ENCODE measurements at places on chromosomes 7 and 10.
A peak's percentile ranks its signal among the peaks of the same experiment; 100 is the strongest.

DNA sequence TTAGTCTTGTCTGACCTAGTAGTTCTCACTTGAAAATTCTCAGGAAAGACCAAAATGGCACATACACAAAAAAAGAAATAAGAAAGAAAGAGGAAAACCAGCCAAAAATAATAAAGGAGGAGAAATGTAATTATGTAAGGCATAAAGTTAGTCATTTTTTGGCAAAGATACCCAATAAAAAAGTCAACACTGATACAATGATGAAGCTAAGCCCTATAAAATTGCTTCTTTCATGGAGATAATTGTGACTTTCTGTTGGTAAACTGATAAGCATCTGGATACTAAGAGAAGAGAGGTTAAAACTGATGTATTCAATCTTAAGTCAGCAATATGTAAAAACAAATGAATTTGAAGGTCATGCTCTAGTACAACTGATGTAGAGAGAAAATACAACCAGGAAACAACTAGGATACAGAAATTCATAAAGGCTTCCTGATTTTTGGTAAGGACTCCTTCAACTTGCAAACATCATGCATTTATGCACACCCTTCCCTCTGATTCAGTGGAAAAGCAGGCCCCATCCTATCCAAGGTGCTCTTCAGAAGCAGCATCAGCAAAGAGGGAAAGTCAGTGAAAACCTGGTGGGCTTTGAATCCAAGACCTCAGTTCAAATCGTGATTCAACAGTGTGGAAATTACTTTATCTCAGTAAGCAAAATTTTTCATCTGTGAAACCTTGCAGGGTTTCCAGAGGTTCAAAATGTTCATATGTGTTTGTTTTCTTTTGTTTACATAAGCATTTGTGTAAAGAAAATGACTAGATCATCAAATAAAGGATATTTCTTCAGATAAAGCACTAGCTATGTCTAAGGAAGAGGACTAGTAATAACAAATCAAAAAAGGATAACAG, 32.6 kb downstream of the IMMP2L start:
- DNase-seq: no peak

DNA sequence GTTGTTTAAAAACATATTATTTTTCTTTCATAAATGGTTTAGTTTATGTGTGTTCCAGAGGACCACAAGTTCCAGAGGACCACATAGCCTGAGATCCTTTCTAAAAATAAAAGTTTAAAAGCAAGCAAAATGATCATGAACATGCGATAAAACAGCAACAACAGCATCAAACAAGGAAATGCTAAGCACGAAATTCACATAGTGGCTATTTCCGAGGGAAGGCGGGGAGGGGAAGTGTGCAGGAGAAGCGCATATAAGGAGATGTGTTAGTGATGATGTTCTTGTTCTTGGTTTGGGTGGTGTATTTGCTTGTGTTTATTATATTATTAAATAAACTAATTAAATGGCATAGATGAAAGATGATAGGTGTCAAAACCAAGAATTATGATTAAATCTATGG, 1.2 kb downstream of the TBATA start:
- no peak for DNase-seq

DNA sequence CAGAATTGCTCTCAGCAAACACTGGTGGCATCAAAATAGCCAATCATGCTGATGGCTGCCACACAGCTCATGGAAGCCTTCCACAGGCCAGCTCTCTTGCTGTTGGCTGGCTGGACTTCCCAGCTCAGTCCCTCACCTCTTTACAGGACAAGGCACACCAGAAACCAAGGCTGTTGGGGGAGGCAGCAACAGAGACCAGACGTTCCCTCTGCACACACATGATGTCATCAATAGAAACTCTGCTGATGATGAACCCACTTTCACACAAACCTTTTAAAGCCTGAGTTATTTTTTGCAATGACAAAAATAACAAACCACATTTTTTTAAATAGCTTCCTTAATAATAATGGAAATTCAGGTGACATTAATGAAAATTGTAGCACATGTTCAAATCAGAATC, 300.9 kb upstream of the C7orf33 start:
- DNase-seq: no peak

- DNase-seq: no peak
Measured at GRCh38 chr10:12549297-12549696, 199.9 kb downstream of the CAMK1D start.

DNA sequence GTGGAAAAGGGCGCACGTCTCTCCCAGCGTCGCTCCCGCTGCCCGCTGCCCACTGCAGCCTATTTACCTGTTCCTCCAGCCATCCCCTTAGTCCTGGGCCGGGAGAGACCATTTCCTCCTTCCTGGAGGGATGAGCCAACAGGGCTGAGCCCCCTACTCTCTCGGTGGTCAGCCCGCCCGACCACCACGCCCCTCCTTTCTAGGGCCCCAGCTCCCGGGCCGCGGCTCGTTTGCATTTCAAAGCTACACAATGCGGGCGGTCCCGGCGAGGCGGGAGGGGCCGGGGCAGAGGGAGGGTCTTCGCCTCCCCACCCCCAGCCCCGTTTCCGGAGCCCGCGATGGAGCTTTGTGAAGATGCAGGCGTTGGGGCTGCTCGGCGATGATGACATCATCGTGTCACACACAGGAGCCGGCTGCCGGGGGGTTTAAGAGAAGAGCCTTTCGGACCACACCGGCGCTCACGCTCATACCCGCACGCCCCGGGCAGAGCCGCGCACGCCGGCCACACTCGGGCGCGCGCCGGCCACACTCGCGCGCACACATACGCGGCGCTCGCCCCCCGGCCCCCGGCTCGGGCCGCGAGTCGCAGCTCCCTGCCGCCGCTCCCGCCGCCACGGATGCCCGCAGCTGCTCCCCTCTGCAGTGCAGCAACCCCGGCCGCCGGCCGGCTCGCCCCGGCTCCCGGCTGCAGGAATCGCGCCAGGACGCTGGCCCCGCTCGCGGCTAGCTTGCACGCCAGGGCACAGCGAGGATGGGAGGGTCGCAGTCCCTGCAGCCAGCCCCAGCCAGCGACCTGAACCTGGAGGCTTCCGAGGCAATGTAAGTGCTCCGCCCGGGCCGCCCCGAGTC, 107.7 kb upstream of the BTBD16 start:
- no peak for DNase-seq

- DNase-seq: peak; percentile 38
Measured at GRCh38 chr10:103685880-103686669, 169.3 kb downstream of the SH3PXD2A start.

DNA sequence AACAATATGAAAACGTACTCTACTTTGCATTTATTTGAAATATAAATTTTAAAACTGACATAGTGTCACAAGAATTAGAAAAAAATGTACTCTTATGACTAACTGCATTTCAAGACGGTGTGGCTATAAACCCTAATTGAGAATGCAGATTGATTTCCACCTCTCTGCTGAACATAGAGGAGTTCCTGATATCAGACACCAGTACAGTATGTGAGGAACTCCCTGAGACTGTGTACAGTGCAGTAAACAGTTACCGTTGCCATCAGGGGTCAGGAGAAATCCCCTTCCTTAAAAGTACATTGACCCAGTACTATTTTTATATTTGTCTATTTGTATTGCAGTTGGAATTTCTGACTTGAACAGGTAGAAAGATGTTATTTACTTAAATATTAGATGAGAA, 61.8 kb upstream of the DKK1 start:
- no peak for DNase-seq

GRCh38 chr10:117186832-117187615, 10.3 kb upstream of the KCNK18 start:
- DNase-seq: no peak

DNA sequence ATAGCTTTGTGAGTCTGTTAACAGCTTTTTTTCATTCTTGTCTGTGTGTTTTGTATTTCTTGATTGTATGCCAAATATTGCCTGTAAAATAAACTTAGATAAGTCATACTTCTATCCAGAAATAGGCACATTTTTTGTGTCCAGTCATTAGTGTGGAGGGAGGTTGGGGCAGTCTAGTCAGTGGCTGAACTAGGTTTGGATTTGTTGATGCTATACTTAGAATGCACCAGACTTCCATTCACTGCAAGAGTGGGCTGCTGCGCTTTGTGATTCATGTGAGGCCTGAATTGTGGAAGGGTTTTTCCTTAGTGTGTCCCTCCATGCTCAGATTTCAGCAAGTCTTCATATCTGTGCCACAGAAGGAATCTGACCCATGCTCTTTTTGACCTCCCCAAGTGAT, 50.0 kb downstream of the TRUB1 start:
- DNase-seq: no peak

GRCh38 chr7:148543-148931, 43.8 kb upstream of the FAM20C start:
- DNase-seq: no peak

- DNase-seq: no peak
Measured at GRCh38 chr10:37710831-37711616, 146.4 kb downstream of the ZNF248 start.

GRCh38 chr10:1602037-1602484, 135.3 kb downstream of the ADARB2 start:
- DNase-seq: no peak

DNA sequence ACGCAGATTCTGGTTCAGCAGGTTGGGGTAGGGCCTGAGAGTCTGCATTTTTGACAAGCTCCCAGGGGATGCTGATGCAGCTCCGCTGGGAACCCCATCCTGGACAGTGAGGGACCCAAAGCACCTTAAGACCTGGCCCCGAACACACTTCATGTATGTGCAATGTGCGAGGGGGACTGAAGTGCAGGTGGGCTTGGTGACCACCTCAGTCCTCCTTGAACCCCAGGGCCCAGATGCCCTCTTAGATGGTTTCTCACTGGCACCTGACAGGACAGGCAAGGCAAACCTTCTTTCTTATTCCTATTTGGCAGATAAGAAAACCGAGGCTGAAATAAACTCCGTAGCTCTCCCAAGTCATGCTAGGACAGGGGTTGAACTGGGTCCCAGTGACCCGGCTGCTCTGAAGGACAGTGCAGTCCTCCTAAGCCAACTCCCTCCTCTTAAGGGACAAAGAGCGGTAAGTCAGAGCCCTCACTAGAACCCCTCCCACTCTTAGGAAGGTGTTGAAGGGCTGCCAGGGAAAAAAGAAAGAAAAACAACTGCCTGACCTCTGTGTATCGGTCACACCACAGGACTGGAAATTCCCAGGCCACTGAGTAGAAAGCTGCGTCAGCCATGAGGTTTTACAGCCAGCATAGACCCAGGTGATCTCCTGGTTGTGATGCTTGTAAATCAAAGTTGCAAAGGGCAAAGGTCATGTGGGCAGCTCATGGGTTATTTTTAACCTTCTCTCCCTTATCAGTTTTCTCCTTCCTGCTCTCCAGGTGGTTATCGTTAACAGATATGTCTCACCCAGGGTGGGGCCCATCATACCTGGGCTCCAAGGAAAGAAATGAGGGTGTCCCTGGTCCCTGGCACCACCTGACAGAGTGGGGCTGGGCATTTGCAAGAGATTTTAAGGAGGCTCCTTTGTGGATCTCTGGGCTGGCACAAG, 90.9 kb upstream of the SMNDC1 start:
- DNase-seq: no peak

Measured in stimulated activated CD8-positive, alpha-beta memory T cell treated with anti-CD3 and anti-CD28 coated beads, Interleukin-12 subunit alpha, Interleukin-12 subunit beta, amount 100 ng/mL, for 4 hours (primary cell).